ENCODE measurements at places on chromosomes 2 and 18.

DNA sequence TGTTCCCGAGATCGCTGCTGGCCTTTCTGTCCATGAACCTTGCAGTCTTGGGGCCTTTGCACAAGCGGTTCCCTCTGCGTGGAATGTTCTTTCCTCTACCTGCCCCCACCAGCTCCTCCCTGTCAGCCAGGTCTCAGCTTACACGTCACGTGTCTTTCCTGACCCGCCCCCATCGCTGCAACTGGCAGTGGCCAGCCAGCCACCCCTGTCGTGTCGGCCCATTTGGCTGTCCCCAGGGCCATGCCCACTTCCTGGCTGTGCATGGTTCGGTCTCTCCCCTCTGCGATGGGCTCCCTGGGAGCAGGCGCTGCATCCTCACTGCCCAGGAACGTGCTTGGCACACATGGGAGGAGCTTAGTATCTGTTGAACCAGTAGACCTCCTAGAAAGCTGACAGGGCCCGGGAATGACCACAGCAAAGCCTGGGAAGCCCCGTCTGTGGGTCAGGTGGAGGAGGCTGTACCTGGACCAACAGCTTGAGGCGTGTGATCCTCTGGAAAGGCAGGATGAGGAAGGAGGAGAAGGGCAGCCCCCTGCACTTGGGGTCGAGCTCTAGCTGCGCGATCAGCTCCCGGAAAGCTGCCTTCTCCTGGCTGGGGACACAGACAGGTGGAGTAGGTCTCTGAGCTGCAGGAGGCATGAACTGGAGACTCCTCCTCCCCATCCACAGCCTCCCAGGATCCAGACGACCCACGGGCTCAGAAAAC is 21.0 kb downstream of the SNORC start:
- no peak for DNase-seq

DNA sequence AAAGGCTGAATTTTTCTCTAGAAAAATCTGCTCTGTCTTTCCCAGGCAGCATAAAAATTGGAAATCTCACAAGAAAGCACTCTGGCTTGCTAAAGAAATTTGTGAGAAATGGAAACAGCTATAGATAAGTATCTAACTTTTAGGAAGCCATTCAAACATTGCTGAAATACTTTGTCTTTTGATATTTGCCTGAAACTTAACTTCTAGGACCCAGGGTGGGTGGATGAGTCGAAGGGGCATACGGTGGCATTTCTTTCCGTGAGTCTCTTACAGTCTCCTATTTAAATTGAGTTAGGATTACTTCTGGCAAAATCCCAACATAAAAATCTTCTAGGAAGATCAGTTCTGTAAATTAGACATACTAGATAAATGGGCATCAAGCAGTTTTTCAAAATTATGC is 532 bp upstream of the COL3A1 start:
- DNase-seq: no peak

GRCh38 chr2:218452079-218452478 is 33.2 kb downstream of the VIL1 start:
- DNase-seq: no peak

DNA sequence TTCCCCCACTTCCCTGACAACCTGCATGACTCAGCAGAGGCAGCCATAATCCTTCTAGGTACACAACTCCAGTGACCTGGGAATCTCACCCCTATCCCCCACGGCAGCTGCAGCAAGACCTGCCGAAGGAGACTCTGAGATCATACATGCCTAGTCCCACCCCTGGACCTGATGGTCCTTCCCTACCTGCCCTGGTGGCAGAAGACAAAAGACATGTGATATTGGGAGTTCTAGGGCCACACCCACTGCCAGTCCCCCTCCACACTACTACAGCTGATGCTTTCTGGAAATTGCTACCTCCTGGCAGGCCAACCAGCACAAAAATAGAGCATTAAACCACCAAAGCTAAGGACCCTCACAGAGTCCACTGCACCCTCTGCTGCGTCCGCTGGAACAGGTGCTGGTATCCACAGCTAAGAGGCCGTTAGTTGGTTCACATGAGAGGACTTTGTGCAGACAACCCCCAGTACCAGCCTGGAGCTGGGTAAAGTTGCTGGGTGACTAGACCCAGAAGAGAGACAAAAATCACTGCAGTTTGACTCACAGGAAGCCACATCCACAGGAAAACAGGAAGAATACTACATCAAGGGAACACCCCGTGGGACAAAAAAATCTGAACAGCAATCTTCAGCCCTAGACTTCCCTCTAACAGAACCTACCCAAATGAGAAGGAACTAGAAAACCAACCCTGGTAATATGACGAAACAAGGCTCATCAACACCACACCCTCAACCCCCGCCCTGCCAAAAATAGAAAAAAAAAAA is 12.5 kb downstream of the MARCO start:
- no peak for DNase-seq

GRCh38 chr2:7971841-7972240 is 710.0 kb upstream of the ID2 start:
- no peak for DNase-seq

DNA sequence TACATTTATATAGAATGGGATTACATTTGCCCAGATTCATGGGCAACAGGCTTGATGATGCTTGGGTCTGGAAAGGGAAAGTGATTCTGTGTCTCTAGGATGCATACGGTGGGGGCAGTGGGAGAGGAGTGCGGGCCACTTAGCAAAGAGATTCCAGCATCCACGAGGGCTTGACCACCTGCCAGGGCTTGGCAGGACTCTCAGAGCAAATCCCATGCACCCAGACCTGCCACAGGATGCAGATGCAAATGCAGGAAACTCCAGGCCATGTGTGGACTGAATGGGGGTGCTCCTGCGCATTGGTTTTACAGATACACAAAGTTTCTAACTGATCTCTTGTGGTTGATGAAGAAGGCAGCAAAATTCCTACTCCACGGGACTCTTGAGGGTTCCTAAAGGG is 334.7 kb downstream of the CYRIA start:
- DNase-seq: no peak

DNA sequence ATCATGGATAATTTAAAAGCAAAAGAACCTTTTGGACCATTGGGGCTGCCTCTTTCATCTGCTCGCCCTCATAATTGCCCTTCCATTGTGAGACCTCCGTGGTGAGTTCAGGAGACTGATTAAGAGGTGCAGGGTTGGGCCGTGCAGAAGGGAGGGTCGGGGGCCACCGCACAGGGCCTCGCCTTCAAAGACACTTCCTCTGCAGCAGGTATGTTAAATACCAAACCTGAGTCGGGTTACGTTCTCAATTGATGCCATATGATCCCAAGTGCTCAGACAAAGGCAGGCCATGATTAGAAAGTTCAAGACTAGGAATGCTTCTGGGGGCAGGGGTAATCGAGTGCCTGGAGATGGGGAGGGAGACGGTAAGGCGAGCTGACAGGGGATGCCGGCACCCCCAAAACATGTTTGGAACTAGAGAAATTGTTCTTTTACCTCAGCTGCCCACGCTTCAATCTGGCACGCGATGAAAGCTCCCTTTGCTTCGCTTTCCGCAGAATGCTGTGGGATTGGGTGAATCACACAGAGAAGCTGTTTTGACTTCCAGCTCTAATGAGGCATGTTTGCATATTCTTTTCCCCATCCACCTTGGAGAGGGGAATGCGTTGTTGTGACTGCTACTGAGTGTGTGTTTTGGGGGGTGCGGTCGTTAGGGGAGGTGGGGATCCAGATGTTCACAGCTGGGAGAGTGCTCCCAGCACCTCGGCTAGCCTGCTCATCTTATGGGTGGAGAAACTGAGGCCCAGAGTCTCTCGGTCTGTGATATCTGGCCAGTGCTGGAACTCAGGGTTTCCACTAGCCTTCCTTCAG is 309.1 kb downstream of the MYCN start:
- no peak for DNase-seq

- DNase-seq: no peak
Observed at GRCh38 chr2:100206731-100207255, 64.4 kb upstream of the AFF3 start.

GRCh38 chr2:161059388-161059787 is 100.8 kb upstream of the TANK start:
- DNase-seq: no peak

GRCh38 chr2:67997528-67997900 is 65.3 kb downstream of the C1D start:
- DNase-seq: no peak

- DNase-seq: no peak
Observed at GRCh38 chr18:58694221-58694620, 23.0 kb downstream of the MALT1 start.

GRCh38 chr2:201924453-201924852 is 109.2 kb upstream of the FZD7 start:
- no peak for DNase-seq

GRCh38 chr18:12278741-12279682 is 24.9 kb downstream of the CIDEA start:
- DNase-seq: peak; percentile 95

DNA sequence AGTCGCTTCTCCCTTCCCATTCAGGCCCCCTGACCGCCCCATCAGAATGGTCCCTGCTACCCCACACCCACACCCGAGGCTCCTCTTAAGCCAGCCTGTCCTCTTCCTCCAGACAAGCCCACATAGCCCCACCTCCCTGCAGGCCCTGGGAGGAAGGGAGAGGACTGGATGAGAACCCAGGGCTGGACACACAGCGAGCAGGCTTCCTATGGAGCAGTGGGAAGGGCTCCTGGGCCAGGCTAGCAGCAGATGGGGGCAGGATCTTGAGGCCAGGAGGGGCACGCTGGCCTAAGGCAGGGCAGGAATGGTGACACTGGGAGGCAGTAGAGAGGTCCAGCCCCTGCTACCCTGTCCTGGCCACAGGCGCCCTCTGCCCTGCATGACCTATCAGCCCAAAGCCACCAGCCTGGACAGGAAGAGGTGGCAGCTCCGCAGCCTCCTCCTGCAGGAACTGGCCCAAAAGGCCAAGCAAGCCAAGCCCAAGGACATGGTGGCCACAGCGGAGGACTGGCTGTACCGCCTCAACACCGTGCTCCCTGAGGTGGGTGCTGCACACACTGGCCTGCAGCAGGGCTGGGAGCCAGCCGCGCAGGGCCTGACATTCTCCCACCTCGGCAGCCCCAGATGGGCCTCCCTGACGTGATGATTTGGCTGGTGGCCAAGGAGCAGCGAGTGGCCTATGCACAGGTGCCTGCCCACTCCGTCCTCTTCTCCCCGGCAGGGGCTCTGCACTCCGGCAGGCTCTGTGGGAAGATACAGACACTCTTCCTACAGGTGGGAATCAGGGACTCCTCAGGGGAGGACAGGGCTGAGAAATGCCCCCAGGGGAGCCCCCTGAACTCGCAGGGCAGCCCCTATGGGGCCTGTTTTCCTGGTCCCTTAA is 43.3 kb downstream of the FER1L5 start:
- no peak for DNase-seq

GRCh38 chr2:187377340-187377739 is 70.7 kb downstream of the CALCRL start:
- no peak for DNase-seq

- DNase-seq: no peak
Observed at GRCh38 chr2:130756053-130756873, 923 bp downstream of the AMER3 start.

DNA sequence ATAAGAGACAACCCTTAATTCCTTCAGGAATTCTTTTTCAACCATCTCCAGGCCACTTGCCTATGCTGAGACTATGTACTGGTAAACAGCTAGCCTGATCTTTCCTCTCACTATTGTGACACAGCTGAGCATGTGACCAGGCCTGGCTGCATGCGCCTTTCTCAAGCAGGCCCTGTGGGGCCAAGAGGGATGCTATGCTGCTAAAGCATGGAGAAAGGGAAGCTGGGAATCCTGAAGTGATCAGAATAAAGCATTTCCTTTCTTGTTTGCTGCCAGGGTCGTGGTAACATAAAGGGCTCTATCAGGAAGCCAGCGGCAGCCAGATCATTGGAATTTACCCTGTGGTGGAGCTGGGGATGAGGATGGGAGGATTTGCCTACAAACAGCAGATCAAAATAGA is 29.8 kb upstream of the LCLAT1 start:
- no peak for DNase-seq
